Effector memory CD4-positive, alpha-beta T cell (primary cell): ENCODE measurements at places on chromosomes 5 and 9.

- DNase-seq: no peak
Measured at GRCh38 chr5:60577116-60577515, 122.8 kb downstream of the DEPDC1B start.

GRCh38 chr5:150108711-150109514 is 22.6 kb upstream of the CSF1R start:
- DNase-seq: no peak

DNA sequence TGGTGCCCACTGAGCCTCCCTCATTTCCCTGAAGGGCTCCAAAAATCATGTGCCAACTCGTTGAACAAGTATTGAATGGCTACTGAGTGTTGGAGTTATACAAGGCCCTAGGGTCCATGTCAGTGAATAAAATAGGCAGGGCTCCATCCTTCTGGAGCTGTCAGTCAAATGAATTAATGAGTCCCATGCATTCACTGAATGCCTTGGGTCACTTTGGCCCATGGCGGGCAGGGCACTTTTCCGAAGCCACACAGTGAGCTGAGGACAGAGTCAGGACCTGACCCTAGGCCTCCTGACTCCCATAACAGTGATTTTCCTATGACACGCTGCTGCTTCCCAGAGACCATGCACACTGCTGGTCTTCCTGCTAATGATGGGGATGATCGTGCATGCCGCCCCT is 27.3 kb upstream of the SLC36A1 start:
- DNase-seq: no peak

GRCh38 chr9:113785334-113785733 is 90.8 kb upstream of the ZNF618 start:
- no peak for DNase-seq

- DNase-seq: no peak
Measured at GRCh38 chr5:44845777-44846176, 37.0 kb downstream of the MRPS30 start.

DNA sequence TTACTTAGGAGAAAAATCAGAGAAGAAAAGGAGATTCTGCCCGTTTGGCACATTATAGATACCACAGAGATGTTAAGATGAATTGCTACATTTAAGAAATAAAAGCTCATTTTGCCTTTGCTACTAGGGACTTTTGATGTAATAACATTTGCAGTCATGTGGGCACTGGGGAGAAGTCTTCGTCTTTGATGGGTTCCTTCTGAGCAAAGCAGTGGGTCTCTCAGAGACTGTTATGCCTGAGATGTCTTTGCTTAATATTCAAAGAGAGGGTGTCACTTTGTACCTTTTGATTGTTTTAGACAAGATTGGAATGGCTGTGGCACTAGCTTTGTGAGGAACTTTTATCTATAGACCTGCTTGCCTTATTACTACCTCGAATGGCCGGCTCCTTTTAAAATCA is 25.0 kb downstream of the SLC25A25 start:
- no peak for DNase-seq

DNA sequence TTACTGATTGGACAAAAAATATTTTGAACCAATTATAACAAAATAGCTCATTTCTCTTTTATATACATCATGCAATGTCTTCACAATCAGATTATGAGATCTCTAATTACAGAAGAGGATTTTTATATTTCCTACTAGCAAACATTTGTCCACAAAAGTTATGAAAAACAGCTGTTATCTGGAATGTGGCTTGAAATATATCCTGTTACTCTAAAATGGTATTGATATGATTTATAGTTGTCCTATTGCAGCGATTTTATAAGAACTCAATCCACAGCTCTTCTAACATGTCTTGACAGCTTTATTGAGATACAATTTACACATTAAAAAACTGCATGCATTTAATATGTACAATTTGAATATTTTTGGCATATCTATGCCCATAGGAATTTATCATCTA is 779.9 kb upstream of the ACO1 start:
- no peak for DNase-seq

DNA sequence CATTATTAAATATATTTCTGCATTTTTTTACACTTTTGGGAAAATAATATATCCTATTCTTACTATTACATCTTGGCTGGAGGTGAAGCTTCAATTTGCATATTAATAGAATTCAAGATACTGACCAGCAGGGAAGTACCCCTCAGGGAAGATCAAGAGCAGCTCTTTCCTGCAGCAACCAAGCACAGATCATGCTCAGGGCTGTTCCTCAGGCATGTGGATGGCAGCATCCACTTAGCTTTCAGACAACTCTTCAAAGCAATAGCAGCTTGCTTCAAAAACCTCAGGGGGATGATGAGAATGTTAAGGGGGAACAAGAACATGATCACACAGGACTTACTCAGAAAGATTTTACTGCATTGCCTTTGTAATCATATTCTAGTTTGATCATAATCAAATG is 731.8 kb downstream of the SEMA5A start:
- DNase-seq: no peak

DNA sequence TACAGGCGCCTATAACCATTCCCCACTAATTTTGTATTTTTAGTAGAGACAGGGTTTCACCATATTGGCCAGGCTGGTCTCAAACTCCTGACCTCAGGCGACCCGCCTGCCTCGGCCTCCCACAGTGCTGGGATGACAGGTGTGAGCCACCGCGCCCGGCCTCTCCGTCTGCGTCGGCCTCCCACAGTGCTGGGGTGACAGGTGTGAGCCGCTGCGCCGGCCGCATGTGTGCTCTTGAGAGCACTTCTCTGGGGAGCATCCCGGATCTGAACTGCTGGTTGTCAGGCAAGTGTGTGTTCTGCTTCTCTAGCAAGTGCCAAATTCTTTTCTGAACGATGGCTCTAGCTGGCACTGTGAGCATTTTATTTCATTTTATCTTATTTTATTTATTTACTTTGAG is 3.7 kb upstream of the ENTPD2 start:
- DNase-seq: no peak

- DNase-seq: no peak
Measured at GRCh38 chr5:42944989-42945388, 95.1 kb downstream of the ANXA2R start.

GRCh38 chr5:104088876-104089778 is 526.5 kb upstream of the NUDT12 start:
- DNase-seq: no peak

GRCh38 chr5:65105301-65105700 is 336.6 kb downstream of the CWC27 start:
- DNase-seq: no peak

DNA sequence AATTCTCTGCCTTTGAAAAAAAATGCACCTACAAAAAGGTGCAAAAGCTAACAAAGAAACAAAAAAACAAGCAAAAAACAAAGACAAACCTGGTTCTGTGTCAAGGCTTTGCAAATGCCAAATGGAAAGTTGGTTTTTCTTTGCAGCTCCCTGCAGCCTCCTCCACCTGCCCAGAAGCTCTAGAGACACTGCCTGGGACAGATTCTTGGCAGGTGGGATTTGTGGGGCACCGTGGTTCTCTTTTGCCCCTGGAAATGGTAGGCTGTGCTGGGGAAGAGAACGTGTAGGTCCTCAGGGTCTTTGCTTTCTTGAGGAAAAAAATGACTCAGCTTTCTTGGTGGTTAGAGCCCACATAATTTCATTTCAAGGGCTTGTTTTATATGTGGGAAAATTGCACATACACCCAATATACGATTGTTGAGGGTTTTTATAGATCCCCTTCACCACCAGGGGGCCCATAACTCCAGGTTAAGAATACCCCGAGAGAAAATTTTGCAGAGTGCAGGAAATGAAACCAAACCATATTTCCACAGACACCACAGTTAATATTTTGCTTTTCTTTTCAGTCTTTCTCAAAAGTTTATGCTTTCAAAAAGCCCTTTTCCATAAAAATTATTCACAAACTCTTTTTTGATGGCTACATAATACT is 58.7 kb downstream of the NXNL2 start:
- DNase-seq: no peak

DNA sequence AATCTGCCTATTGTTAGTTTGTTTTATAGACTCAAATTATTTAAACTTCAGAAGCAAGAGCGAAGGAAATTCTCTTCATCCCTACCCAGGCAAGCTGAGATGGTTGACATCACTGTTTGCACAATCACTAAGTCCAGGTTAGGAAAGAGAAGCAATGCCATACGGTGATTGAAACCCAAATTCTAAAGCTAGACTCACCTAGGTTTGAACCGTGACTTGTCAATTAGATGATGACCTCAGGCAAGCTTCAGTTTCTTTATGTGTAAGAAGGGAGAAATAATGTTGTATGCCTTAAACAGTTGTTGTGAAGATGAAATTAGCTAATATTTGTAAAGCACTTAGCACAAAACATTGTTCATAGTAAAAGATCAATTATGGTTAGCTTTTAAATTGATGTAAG is 96.5 kb upstream of the ANKRD55 start:
- no peak for DNase-seq

GRCh38 chr5:146112476-146112875 is 7.1 kb upstream of the PLAC8L1 start:
- no peak for DNase-seq

GRCh38 chr5:68459093-68459809 is 243.7 kb downstream of the PIK3R1 start:
- DNase-seq: no peak

DNA sequence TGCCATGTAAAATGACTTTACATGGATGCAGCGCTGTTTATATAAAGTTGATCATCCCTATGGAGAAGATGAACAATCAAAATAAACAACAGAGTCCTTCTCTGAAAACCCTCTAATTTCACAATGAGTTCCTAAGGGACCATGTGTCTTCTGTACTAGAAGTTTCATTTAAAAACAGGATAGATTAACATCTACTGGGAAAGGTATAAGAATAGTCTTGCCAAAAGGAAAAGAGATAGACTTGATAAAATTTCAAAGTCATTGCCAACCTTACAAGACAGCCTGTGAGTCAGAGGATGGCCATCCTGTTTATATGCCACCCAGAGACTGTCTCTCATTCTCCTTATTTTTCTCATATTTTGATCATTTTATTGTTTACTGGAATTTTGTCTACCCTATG is 367.1 kb upstream of the PDE4D start:
- no peak for DNase-seq

DNA sequence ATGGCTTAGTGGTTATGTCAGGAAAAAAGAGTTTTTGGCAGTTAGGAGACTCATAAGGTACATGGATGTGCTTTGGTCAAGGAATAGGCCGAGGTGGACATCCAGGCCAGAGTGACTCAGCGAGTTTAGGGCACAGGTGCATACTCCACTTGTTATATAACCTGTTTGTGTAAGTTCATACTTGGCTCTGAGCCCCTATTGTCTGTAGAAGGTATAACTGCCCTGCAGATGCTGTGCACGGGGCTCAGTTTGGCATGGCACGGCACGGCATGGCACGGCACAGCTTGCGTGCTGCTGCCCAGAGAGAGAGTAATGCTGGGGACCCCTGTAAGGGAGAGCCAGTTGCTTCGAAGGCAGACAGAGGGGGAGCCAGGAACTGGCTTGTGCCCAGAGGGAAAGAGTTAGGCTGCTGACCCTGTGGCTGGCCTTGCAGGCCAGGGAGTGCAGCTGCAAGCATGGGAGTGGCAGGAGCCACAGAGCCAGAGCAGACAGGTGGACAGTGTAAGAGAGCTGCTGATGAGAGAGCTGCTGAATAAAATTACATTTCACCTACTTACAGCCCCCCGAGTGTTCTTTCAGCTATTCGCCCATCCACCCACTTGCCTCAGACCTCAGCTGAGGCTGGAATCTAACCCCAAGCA is 32.2 kb downstream of the GCNT4 start:
- no peak for DNase-seq

- no peak for DNase-seq
Measured at GRCh38 chr5:10355071-10355889, 1.8 kb downstream of the MARCHF6 start.

GRCh38 chr5:178770621-178771020 is 40.2 kb upstream of the ZNF354A start:
- no peak for DNase-seq

DNA sequence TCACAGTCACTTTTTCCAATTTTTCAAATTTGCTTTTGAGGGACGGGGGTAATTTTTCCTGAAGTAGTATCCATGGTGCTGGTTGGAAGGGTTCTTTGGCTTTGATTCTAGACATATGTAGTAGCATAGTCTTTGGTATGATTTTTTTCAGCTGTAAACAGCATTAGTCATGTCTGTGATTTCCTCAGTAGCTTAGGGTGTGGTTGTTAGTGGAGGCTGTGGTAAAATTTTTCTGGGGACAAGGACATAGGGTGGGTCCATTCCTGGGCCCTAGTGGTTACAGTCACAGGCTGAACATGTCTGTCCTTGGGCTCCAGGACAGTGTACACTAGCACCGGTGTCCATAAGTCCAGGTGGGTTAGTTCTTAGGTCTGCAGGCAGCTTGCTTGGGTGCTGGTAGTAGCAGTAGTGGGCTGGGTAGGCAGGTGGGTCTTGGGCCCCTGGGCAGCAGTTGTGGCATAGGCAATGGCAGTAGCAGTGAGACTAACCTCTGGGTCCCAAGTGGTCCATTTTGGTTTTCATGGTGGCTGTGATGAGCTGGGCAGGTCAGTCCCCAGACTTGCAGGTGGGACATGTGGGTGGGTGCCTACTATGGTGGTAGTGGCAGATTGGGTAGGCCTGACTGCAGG is 100.0 kb upstream of the CXCL14 start:
- no peak for DNase-seq

- DNase-seq: peak; percentile 55
Measured at GRCh38 chr5:102754767-102755431, at the start of gene PAM. PAM (plus strand) TSS chr5:102755305; CDS start chr5:102866196, 110,891 bp downstream.

DNA sequence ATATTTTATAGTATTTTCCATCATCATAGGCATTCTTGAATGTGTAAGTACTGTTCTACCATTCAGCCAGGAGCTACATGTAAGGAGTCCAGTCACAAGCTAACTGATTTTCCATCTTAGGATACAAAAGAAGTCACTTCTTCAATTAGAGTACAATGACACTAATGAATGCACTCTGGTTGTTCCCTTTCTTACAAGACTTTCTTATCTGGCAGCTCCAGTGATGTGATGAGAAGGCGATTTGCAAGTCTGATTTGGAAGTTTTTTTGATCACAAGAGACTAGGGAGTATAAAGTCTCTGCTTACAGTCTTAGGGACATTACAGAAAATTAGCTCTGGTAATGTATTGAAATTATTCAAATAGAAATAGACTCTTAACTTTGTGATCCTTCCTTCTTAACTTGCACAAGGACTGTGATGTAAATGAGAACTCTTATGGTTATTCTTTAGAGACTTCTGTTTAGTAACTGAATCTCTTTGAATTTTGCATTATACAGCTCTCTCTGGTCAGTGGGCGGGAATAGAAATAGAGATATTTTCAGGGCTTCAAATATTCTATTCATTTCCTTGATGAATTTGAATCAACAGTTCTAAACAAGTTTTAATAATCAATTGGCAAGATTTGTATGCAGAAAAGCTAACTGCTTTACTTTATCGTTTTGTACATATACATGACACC is 130.4 kb upstream of the CDH6 start:
- DNase-seq: no peak
